ENCODE measurements at places on chromosomes 2 and 18.

GRCh38 chr2:239594772-239595608 lies 194.2 kb upstream of the HDAC4 start:
- DNase-seq, result no peak

DNA sequence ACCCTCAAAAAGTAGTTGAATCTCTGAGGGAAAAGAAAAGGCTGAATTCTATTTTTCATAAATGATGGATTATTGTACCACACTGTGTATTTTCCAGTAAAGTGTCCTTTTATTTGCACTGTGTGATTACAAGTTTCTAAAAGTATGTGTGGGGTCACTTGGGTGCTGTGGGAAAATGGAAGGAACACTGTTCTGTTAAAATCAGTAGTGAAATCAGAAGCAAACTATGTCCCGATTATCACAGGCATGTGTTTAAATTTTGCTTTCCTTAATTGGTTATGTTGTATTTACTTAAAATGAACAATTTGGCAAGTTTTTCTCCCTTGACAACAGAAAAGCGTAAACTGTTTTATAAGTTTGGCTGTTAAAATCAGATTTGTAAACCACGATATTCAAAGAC lies 353.1 kb downstream of the ARHGAP15 start:
- DNase-seq, result no peak

GRCh38 chr2:17272170-17272569 lies 246.1 kb downstream of the RAD51AP2 start:
- no peak for DNase-seq

DNA sequence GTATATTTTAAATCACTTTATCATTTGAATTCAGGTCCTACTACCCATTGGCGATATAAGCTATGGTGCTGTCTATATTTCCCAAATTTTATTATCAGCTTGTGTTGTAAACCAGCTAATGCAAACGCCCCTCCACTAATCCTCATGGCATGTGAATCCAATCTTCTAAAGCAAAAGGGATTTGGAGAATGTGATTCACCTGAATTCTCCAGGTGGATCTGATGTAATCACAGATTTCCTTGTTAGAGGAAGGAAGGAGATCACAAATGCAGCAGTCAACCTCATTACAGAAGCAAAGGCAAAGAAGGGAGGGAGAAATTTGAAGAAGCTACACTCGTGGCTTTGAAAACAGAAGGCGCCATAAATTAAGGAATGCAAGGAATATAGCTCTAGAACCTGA lies 431.1 kb upstream of the CDH19 start:
- no peak for DNase-seq

DNA sequence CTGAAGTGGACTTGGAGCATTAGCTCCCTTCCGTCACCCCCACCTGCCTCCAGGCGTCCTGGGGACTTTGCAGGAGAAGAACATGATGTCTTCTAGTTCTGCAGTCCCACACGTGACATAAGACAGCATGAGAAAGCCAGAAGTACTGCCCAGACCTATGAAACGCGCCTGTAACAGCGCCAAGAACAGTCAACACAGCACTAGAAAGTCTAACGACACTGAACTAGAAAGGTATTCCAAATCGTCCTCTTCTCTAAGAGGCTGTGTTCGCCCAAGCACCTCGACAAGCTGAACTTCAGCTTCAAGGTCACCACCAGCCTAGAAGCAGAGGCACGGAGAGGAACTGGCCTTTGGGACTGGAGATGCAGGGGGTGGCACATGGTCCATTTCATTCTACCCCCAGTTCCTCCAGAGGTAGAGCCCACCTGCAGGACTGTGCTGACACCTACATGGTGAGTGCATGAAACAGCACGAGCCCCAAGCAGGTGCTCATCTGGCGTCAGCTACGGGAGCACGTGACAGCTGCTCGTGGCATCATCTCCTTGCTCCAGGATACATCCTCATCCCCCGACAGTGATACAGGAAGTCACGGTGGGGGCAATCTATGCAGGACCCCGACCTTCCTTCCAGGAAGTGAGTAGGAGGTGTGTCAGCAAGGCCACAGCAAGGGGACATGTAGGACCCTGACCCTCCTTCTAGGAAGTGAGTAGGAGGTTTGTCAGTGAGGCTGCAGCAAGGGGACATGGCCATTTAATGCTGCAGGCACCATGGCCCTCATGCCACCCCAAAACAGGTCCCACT lies 3.7 kb downstream of the HDAC4 start:
- no peak for DNase-seq

GRCh38 chr18:36537289-36537688 lies 239.8 kb downstream of the FHOD3 start:
- no peak for DNase-seq

GRCh38 chr2:206011018-206011614 lies 74.9 kb downstream of the INO80D start:
- DNase-seq, result no peak

GRCh38 chr2:149994057-149994728 lies 406.6 kb upstream of the MMADHC start:
- DNase-seq, result peak; percentile 72

DNA sequence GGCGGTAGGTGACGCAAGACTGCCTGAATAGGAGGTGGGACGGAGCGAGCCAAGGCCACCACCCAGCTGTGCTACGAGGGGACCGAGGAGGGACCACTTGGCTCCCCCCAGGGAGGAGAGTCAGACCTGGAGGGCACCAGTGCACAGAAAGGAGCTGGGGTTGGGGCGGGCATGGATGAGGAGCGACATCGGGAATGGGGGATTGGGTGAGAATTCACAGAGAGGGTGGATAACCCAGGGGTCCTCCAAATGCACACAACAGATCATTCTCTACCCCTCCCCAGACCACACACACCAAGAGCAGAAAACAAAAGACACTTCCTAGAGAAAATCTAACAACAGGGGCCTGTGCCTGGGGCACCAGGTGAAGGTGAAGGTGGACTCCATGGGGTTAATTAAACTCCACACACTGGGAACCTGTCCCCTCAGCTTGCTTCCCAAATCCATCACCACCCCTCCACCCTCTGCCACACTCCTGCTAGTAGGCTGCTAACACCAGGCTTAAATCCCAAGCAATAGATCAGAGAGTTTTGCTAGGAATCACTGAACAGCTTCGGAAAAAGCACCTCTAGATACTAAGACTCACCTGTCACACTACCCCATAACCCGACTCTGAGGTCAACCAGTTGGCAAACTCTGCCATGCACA lies 274.6 kb downstream of the EIPR1 start:
- DNase-seq, result no peak

DNA sequence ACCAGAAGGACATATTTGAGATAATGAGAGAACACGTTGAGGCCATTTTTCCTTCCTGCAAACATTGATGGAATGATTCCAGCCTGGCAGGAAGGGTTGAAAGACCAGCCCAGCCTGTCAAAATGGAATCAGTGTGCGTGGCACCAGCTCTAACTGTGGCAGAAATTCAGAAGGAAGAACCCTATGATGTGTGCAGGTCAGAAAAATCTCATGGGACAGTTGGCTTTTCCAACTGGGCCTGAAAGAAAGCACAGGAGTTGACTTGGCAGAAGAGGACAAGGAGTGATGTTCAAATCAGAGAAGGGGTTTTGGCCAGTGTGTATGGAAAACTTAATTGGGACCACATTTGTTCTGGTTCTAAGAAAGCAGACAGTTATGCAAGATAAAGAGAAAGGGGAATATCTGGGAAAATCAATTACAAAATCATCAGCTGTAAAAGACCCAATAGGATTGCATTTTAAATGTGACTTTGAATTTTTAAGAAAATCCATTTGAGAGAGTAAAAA lies 192.8 kb upstream of the PID1 start:
- no peak for DNase-seq

DNA sequence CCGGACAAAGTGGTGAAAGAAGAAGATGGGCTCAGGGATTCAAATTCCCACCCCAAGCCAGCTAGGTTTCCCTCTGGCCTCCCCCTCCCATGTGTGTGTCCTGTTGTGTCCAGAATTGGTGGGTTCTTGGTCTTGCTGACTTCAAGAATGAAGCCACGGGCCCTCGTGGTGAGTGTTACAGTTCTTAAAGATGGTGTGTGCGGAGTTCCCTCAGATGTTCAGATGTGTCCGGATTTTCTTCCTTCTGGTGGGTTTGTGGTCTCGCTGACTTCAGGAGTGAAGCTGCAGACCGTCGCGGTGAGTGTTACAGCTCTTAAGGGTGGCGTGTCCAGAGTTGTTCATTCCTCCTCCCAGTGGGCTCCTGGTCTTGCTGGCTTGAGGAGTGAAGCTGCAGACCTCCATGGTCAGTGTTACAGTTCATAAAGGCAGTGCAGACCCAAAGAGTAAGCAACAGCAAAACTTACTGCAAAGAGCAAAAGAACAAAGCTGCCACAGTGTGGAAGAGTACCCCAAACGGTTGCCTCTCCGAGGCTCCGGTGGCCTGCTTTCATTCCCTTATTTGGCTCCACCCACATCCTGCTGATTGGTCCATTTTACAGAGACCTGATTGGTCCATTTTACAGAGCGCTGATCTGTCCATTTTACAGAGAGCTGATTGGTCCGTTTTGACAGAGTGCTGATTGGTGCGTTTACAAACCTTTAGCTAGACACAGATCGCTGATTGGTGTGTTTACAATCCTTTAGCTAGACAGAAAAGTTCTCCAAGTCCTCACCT lies 37.7 kb upstream of the KLF11 start:
- no peak for DNase-seq

DNA sequence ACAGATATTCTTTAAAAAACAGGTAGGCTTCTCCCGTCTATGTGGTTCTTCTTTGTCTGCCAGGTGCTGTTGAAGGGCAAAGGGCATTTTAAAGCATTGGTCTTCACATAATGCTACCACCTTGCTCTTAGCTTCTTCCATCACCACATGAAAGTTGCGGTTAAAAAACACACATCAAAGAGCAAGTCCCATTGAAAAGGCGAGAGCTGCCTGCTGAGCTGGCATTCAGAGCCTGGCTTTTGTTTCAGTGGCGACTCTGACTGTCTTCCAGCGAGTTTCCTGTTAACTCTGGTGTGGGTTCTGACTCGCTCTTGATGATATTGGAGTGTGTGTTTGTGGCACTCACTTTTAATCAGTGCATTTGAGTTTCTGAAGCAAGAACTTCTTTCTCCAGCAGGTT lies 624.9 kb upstream of the FANCL start:
- DNase-seq, result no peak

DNA sequence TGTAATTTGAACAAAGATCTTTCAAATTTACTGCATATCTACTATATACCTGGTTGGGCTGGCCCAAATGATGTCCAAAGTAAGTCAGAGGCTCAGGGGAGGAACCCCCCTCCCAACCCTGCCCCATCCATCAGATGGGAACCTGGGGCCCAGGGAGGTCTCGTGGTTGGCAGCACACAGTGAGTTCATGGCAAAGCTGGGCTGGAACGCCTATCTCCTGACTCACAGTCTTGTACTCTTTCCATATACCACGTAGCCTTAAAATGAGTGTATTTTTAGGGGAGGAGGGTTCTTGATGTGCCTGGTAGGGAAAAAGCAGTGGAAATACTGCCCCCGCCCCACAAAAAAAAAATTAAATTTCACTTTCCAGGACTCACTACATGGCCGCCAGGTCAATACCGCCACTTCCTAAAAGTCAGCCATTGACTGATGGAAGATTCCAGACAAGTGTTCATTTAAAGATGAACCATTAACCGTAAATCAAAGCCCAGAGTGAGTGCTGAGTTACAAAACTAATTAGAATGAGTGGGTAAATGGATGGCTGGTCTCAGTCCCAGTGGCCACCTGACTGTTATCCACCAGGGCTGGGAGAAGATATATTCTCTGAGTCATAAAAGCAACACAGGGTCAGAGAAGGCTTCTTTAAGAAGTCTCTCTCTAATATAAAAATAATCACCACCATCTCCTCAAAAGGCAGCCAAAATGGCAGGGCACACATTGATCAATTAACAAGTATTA lies 80.5 kb downstream of the ZBTB7C start:
- no peak for DNase-seq

DNA sequence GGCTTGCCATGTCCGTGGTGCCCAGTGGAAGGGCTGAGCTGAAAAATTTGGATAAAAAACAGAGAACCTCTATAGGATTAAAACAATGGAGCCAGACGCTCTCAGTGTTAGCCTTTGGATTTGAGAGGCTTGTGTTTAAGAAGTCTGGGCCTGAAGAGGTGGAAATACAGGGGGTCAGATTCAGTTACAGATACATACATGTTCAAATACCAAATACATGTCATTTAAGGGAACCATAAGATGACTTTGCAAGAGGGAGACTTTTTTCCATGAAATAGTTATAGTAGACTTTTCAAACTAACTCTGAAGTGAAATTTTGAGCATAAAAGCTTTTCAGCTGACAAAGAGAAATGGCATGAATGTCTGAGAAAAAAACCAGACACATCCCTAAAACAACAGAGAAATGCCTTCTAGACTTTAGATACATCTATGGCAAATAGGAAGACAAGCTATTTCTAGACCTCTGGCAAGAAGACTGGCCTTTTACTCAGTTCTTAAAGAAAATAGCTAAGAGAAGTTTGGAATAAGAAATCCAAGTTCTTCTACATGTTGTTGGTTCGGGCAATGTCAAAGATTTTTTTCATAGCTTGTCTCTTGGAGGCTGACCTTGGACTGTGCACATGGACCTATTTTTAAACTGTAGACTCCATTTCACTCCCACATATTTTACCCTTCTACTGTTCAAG lies 112.9 kb downstream of the LTBP1 start:
- no peak for DNase-seq

DNA sequence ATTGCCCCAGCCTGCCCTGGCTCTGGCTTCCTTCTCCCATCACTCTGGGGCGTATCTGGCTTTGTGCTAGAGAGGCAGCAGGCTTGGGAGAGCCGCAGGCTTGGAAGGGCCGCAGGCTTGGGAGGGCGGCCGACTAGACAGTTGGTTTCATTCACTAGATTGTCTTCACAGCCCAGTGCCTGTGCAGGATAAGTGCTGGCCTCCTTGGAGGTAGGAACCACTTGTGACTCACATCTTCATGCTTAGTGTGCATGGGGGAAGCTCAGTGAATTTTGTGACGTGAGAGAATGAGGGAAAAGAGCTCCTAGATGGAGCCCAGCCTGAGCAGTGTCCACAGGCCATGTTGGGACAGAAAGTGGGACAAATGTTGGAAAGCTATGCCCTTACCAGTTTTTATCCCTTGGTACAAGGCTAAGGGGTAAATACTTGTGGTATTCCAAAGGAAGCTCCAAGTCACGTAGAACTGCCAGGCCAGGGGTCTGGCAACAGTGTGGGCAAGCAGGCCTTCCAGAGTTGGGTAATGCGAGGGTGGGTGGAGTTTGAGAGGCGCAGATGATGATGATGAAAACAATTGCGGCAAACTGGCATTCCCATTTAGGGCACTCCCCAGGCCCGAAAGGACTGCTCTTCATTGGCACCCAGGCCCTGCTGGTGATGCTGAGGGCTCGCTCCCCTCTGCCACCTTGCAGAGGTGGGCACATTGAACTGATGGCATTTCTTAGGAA lies 100.1 kb downstream of the DDX1 start:
- no peak for DNase-seq

DNA sequence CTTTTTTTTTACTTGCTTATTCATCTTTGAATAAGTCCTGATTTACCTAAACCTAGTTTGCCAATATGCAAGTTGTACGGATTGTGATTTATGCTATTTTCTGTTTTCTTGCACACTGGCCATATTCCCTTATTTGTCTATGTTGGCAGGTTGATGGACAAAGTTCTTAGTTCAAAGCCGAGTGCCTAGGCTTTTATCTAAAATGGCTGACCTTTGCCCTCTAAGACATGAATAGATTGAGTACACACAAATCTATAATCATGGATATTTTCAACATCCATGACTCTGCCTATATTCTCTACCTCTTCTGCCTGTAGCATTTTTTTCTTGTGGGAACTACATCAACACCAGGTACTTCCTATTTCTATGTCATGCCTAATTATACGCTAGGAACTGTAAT lies 171.7 kb downstream of the TMEFF2 start:
- DNase-seq, result no peak

- peak; percentile 34 for DNase-seq
Measured at GRCh38 chr2:88054782-88055370, 707 bp downstream of the KRCC1 start.

- no peak for DNase-seq
Measured at GRCh38 chr2:205806143-205806905, 124.0 kb downstream of the NRP2 start.
